Stimulated activated effector memory CD8-positive, alpha-beta T cell treated with anti-CD3 and anti-CD28 coated beads, Interleukin-12 subunit alpha, Interleukin-12 subunit beta, amount 100 ng/mL, for 72 hours (primary cell): ENCODE measurements at places on chromosomes 12 and 14.

- DNase-seq, result no peak
Observed at GRCh38 chr14:26766726-26767125, 168.9 kb upstream of the NOVA1 start.

DNA sequence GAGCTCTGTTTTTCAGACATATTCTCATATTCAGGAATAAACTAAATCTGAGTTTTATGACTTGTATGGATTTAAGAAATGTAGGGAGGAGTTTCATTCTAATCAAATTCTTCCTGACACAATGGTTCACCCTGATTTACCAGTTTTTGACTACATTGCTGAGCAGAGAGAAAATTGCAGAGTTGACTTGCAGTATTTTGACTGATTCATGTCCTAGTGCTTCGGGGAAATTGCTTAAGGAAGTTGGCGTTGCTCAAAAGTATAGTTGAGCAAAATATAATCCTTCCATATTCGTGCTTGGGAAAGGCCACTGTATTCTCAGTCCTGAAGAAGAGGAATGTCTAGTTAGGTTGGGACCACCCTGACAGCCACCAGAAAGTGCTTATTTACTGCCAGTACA lies 1.3 kb upstream of the TWF1 start:
- DNase-seq, result no peak

DNA sequence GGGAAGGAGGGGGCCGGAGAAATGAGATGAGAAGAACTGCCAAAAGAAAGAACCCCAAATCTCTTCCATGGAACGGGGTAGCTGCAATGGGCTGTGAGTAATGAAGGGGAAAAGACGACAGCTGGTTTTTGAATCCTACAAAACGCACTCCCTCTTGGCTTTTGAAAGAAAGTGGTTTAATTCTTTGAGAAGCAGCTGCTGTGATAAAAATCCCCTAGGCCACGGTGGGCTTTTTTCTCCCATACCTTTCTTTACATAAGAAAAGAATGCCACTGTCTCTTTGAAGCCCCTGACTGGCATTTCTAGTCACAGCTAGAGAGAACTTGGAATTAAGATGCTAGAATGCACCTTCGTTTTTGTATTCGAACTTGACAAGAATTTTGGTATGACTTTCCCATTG lies 486.1 kb downstream of the GLT1D1 start:
- no peak for DNase-seq

DNA sequence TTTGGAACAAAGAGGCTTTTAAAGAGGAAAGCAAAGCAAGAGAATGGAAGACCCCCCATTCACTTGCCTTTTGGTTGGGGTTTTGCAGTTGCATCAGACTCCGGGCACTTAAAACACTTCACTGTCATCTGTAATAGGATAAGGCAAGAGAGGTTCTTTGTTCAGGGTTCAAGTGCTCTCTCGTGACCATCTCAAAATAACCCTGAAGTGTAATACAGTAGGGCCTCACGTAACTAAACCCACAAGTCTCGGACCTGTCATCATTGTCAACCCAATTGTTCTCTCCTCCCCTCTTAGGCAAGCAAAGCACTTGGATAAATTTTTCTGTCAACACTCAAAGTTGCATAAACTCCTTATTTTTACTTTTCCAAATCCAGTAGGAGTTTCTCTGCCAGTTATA lies 26.9 kb upstream of the MYBPC1 start:
- DNase-seq, result no peak

- DNase-seq, result no peak
Observed at GRCh38 chr14:105223770-105224544, 24.4 kb upstream of the BTBD6 start.

DNA sequence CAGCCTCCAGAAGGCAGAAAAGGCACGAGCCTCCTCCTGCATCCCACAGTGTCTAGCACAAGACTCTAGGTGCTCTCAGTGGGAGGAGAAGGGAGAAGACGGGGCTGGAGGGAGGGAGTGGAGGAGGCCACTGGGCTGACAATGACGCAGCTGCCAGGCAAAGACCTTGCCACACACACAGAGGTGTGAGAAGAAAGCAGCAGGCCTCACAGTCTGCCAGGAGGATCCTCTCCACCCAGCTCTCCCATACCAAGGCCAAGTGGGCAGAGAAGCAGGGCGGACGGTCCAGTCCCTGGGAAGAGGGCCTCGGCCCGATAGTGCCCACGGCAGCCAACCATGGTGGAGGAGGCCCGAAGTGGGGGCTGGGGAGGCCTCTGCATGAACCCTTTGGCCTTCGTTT lies 78.9 kb downstream of the NCOR2 start:
- DNase-seq, result no peak

- no peak for DNase-seq
Observed at GRCh38 chr12:123928274-123928865, 44.3 kb downstream of the CCDC92 start.

GRCh38 chr12:51887476-51888315 lies at the start of gene ANKRD33:
Gene ANKRD33 (plus strand): TSS chr12:51888103. CDS start chr12:51888187, 84 bp downstream.
- DNase-seq, result no peak

DNA sequence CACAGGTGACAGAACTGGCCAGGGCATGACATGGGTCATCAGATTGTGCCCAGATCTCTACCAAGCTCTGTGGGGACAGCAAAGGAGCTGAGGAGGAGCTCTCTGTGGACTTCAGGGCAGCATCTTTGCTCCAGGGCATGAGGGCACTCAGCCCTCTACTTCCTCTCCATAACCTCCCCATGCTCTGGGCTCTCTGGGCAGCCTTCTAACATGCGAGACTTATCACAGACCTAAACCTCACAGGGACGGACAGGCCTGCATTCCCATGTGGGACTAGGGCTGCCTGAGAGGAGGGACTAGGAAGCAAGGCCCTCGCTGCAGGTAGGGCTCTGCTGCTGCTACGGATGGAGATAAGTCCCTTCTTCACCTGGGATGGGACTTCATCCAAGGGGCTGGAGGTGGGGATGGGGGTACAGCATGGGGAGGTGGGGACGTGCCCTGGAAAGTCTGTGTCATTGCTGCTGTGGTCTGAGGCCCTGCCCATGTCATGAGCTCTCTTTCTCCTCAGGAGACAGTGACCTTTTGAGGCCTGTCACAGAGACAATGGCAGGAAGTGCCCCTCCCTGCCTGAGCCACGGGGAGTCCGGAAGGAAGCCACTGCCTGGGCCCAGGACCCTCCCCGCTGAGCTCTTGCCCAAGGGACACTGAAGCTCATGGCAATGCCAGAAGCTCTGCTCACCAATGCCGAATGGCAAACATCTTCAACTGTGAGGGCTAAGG lies 44.1 kb downstream of the PITPNM2 start:
- DNase-seq, result peak; percentile 30

DNA sequence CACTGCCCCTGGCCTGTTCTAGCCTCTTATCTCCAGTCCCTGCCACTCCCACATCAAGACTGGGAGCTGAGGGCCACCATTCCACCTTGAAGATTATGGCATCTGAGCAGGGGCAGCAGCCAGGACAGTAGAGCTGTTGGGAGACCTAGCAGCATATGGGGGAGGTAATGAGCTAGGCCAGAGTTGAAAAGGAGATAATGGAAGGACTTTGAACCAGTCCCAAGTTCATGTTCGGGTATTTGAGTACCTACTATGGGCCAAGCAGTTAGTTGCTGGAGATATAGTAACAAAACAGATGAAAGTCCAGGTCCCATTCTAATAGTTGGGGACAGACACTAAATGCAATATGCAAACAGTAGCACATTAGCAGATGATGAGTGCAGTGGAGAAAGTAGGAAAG lies 151.5 kb downstream of the PLXNC1 start:
- no peak for DNase-seq

- no peak for DNase-seq
Observed at GRCh38 chr14:63638493-63638892, 3.2 kb downstream of the WDR89 start.

- DNase-seq, result no peak
Observed at GRCh38 chr12:45762185-45763110, 32.9 kb downstream of the ARID2 start.

- no peak for DNase-seq
Observed at GRCh38 chr14:99755629-99756603, 37.3 kb upstream of the EML1 start.

DNA sequence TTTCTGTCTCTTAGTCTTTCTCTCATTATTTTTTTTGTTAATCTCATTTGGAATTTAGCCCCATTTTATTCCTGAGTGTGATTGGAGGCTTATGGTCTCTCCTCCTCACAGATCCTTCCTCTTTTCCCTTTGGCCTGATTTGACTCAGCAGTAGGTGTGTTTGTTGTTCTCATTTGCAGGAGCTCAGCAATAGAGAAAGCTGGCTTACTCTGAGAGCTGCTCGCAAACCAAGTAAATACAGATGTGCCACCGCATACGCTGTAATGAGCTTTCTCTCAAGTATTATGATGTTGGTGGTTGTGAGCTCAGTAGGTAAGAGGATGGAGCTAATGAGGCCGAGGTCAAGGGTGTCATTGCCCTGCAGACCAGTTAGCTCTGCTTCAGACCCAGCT lies 206.5 kb downstream of the ETV6 start:
- no peak for DNase-seq

DNA sequence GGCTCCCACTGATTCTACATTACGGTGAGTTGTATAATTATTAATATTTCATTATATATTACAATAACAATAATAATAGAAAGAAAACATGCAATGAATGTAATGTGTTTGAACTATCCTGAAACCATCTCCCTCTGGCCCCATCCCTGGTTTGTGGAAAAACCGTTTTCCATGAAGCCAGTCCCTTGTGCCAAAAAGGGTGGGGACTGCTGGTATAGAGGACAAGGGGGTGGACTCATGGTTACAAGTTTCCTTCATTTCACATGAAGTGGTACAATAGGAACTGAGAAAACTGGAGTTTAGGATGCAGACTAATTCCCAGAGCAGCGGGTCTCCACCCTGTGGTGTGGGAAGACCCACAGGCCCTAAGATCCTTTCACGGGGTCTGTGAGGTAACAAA lies 3.0 kb upstream of the C1RL start:
- DNase-seq, result no peak

- DNase-seq, result no peak
Observed at GRCh38 chr12:103715494-103715893, 125.5 kb downstream of the NT5DC3 start.

- DNase-seq, result no peak
Observed at GRCh38 chr14:104110491-104111209, 25.1 kb downstream of the ASPG start.
